CD4-positive, alpha-beta T cell treated with Interleukin-21 for 1 hour (primary cell): ENCODE measurements at places on chromosomes 2 and 18.

GRCh38 chr2:239265681-239266433 lies 135.0 kb downstream of the HDAC4 start:
- DNase-seq, result no peak

DNA sequence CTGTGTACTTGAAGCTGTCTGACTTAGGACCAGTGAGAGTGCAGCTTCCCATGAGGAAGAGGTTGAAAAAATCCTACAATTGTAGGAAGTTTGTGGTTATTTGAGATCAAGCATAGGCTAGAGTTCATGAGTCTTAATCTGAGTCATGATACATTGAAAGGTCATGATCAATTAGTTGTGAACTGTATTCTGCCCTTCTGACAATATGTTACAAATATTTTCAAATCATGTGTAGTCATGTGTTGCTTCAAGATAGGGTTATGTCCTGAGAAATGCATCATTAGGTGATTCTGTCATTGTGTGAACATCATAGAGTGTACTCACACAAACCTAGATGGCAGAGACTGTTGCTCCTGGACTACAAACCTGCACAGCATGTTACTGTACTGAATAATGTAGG lies 68.4 kb upstream of the MFF start:
- no peak for DNase-seq

- DNase-seq, result no peak
Measured at GRCh38 chr2:131584940-131585339, 57.3 kb downstream of the CCDC74A start.

GRCh38 chr2:182281276-182281675 lies 145.6 kb downstream of the PDE1A start:
- DNase-seq, result no peak

- DNase-seq, result no peak
Measured at GRCh38 chr18:35118641-35119040, 77.4 kb downstream of the MAPRE2 start.

- peak; percentile 48 for DNase-seq
Measured at GRCh38 chr2:218393750-218394290, 5.8 kb upstream of the CTDSP1 start.

DNA sequence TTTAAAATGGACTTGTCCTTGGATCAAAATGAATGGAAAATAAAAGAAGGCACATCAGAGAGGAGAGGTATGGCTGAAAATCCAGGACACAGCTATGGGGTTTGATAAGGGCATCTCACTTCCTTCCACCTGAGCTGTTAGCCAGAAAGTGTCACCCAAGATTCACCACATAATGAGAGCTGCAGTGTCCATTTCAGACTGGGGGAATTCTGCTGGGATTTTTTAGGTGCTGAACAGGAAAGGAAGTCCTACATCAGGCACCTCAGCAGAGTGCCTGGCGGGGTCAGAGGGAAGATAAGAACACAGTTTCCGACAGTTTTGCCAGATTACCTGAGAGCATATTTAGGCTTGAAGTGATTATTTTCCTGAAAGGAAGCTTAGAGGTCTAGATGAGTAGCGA lies 187.6 kb upstream of the HNMT start:
- DNase-seq, result no peak

DNA sequence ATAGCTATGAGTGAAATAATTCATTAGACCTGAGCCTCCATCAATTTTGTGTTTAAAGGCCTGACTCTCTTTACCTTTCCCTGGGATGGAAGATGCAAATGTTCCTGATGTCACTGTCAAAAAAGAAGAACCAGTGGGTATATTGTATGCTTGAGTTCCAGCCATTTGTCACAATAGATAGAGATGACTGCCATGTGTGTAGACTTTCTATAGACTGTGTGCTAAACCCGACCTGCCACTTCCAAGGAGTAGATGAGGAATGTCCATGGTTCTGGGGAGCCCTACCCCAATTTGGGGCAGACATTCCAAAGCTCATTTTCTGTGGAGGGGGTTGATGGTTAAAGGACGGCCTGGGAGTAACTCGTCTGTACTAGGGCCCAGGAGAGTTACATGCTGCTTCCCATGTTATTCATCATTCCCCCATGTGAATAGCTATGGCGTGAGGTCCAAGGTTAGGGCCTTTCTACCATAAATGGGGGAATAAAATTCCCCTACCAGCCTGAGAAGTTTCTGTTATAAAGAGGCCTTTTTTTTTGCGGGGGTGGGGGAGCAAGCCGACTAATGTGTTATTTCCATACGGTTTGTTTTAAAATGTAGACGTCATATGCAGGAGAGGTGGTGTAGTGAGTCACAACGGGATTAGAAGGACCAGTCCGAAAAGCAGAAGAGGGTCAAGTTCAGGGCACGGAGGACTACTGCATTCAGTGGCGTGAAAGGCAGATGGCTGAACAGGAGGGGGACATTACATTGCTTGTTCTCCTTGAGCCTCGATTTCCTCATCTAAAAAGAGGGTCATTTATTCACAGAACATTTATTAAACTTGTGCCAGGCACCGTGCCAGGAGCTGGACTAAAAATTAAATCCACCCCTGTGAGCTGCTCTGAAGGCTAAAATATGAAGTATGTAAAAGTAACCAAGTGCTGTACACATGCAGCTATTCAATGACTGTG lies 24.0 kb downstream of the IL1B start:
- DNase-seq, result no peak

DNA sequence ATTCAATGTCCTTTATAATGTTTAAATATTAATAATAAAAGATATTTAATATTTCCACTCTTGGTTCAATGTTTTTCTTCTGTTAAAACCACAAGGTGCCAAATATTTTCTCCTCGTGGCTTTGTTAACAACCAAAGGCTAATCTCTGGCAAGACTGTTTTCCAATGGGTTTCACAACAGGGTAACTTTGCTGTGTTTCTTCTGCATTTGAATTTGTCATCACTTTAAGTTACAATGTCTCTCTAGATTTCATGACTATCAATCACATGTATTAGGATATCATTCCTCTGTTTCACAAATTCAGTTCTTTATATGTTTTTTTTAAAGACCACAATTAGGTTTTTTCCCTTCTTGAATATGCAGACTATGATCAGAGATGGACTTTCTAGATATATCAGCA lies 469.8 kb upstream of the ACVR2A start:
- no peak for DNase-seq
